ENCODE measurements at places on chromosomes 7 and 10.

- no peak overlapping the region for H3K4me3 ChIP-seq
- no peak overlapping the region for H3K27ac ChIP-seq
- no peak for DNase-seq
- H3K36me3 ChIP-seq, result peaks cover 13% of the 10 kb centered on the region
Observed at GRCh38 chr10:6321880-6322279, 119.1 kb downstream of the PFKFB3 start.

GRCh38 chr7:127911968-127912511 lies 119.2 kb downstream of the LRRC4 start:
- H3K4me1 ChIP-seq, result peaks cover 26% of the 10 kb centered on the region
- H3K4me3 ChIP-seq, result no peak overlapping the region
- no peaks in the 10 kb centered on the region for H3K27me3 ChIP-seq
- no peak overlapping the region for H3K27ac ChIP-seq
- no peak for DNase-seq

DNA sequence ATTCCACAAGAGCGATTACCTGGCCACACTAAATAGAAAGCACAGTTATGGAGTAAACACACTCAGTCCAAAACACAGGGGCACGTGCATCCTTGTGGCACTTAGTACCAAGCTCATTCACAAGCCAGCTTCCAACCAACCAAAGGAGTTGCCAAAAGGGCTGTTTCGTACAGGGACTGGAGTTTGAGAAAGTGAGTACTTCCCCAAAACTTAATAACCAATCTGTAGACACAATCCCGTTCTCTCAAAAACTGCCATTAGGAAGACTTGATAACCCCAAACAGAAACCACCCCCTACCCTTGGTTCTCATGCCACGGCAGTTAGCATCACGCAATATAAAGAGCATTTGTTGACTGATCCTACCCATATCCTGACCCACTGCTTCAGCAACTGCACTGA lies 166.2 kb upstream of the ASAH2 start:
- no peak for DNase-seq
- no peaks in the 10 kb centered on the region for H3K27me3 ChIP-seq
- H3K27ac ChIP-seq, result peak overlapping the region; percentile 11
- H3K36me3 ChIP-seq, result peaks cover 9% of the 10 kb centered on the region
- peaks cover 72% of the 10 kb centered on the region for H3K4me1 ChIP-seq

DNA sequence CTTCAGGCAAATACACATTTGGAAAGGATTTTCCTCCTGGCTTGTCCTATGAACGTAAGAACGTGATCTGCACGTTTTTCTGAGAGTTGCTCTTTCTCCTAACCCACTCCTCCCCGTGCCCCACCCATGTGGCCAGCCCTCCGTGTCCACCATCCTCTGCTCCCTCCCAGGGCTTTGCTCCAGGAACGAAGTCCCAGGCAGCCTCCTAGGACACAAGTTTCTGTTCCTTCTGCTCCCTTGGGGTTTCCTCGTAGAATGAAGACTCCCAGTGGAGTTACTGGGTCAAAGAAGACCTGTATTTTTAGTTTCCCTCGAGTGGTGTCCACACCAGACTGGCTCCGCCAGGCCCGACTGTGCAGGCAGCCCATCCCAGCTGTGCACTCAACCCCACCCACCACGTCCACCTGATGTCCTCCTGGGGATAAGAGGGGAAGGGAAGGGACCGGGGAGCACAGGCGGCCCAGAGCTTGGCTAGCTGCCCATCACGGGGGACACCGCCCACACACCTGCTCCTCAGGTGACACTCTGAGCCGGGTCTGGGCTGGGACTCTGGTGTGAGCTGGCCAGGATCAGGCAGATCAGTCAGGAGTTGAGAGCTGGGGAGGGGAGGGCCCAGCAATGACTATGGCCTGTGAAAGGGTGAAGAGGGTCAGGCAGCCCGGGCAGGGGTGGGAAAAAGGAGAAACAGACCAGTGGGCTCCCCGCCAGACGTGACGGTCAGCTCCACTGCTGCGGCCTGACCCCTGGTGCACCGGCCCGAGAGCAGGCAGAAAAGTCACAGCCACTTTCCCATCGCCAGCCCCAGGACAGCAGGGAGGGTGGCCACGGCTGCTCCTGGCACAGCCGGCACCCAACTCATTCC lies 54.3 kb upstream of the PPP2R2D start:
- no peak for DNase-seq
- no peaks in the 10 kb centered on the region for H3K27me3 ChIP-seq
- no peaks in the 10 kb centered on the region for H3K4me1 ChIP-seq
- no peak overlapping the region for H3K27ac ChIP-seq
- no peaks in the 10 kb centered on the region for H3K36me3 ChIP-seq

- H3K27me3 ChIP-seq, result peaks cover 2% of the 10 kb centered on the region
- no peaks in the 10 kb centered on the region for H3K36me3 ChIP-seq
- no peak for DNase-seq
- H3K4me1 ChIP-seq, result no peaks in the 10 kb centered on the region
Observed at GRCh38 chr10:27816320-27816719, 70.7 kb upstream of the MKX start.

GRCh38 chr7:1856161-1856887 lies 186.2 kb downstream of the ELFN1 start:
- no peak for DNase-seq
- no peaks in the 10 kb centered on the region for H3K36me3 ChIP-seq
- H3K4me1 ChIP-seq, result peaks cover 17% of the 10 kb centered on the region
- no peaks in the 10 kb centered on the region for H3K27me3 ChIP-seq

All from activated T-helper 1 cell treated with anti-CD3 and anti-CD28 coated beads, Interleukin-12 subunit alpha, Interleukin-12 subunit beta, Interleukin-2, Interleukin-4 antibody, amounts not matched to agents 30 ng/mL and 10 ng/mL and 1 ng/mL, durations not matched to agents 14 hours and 24 hours and 36 hours (primary cell).